ENCODE measurements at places on chromosomes 3 and 15. TPM values are rescaled to one million over a fixed set of nuclear protein-coding genes. Genes with fewer than 3 reads are reported as not detected.

DNA sequence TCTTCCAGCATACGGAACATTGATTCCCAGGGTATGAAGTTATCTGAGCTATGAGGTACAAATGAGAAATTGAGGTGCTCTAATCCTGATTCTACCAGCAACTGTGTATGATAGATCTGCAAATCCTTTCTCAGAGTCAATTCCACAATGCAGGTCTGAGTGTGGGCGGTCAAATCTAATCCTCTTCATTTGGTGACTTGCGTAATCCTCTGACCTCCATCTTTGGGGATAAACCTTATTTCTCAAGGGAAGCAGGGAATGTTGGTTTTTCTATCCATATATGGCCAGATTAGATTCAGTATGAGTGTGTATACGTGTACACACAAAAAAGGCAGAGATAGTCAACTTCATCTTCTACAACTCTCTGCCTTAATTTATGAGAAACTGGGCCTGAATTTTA is 348.4 kb upstream of the IL12A start:
- H3K36me3 ChIP-seq, result no peaks in the 10 kb centered on the region
- no peaks in the 10 kb centered on the region for H3K4me1 ChIP-seq
- no peak overlapping the region for H3K27ac ChIP-seq
- no peak for DNase-seq

DNA sequence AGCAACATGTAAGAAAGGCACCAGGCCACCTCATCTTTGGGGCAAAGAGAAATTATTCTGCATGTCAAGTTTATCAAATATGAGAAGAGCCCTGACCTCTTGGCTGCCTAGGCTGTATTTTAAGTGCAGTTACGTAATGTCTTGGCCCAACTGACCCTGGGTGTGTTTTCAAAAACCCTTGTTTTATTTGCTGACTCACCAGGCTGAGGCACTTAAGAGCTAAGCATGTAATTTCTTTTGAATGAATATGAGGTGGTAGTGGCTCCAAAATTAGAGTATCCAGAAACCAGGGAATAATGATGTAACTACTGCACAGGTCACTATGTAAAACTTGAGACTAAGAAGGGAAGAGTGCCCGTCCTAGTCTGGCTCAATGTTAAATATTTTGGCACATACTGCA is 24.3 kb downstream of the PGPEP1L start:
- peaks cover 13% of the 10 kb centered on the region for H3K36me3 ChIP-seq
- H3K4me3 ChIP-seq, result no peak overlapping the region
- DNase-seq, result no peak
- H3K27ac ChIP-seq, result no peak overlapping the region

GRCh38 chr3:178690571-178690970 is 154.3 kb downstream of the KCNMB2 start:
- H3K27ac ChIP-seq, result no peak overlapping the region
- H3K27me3 ChIP-seq, result peaks cover 2% of the 10 kb centered on the region
- no peak for DNase-seq
- H3K36me3 ChIP-seq, result peaks cover 16% of the 10 kb centered on the region

The CRELD1 gene
- total RNA-seq, result 92.6 TPM

The ALDH1A2 gene
- total RNA-seq, result not detected

GRCh38 chr3:61893840-61894566 is 332.6 kb downstream of the PTPRG start:
- H3K27me3 ChIP-seq, result no peaks in the 10 kb centered on the region
- no peak overlapping the region for H3K4me3 ChIP-seq
- no peak overlapping the region for H3K27ac ChIP-seq

The ZNF592 gene
- total RNA-seq, result 42.3 TPM

GRCh38 chr3:39118931-39119660 is 11.6 kb downstream of the TTC21A start:
- H3K27ac ChIP-seq, result no peak overlapping the region
- no peak for DNase-seq
- H3K27me3 ChIP-seq, result peaks cover 4% of the 10 kb centered on the region
- no peak overlapping the region for H3K4me3 ChIP-seq

GRCh38 chr3:23920151-23920655 is 3.3 kb downstream of the RPL15 start:
- H3K4me1 ChIP-seq, result peaks cover 17% of the 10 kb centered on the region
- DNase-seq, result no peak
- no peaks in the 10 kb centered on the region for H3K36me3 ChIP-seq
- peaks cover 6% of the 10 kb centered on the region for H3K27me3 ChIP-seq
- no peak overlapping the region for H3K4me3 ChIP-seq

The NUSAP1 gene
- 19.3 TPM for total RNA-seq

GRCh38 chr3:187798126-187798525 is 52.9 kb upstream of the BCL6 start:
- no peak overlapping the region for H3K27ac ChIP-seq
- no peak for DNase-seq
- H3K27me3 ChIP-seq, result no peaks in the 10 kb centered on the region
- peaks cover 2% of the 10 kb centered on the region for H3K4me1 ChIP-seq
- H3K4me3 ChIP-seq, result no peak overlapping the region

GRCh38 chr15:40489274-40490175 is 18.7 kb downstream of the CHST14 start:
- no peaks in the 10 kb centered on the region for H3K36me3 ChIP-seq
- no peak overlapping the region for H3K4me3 ChIP-seq
- no peak for DNase-seq
- H3K27me3 ChIP-seq, result peaks cover 3% of the 10 kb centered on the region

DNA sequence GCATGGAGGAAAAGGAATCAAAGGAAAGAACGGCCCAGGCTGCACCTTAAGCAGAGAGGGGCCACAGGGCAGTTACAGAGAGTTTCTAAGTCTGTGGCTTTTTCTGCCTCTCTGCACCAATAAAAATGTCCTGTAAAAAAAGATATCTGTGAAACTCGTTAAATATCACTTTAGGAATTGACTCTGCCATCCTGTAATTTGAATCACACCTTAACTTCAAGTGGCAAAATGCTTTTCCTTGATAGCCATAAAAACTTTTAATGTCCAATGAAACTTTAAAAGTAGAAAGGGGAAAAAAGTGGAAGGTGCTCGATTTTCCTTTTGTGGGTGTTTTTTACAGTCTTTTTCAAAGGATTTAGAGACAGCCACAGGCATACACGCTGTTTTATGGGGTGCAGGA is 255.7 kb downstream of the ARRDC4 start:
- no peaks in the 10 kb centered on the region for H3K27me3 ChIP-seq
- no peak for DNase-seq
- no peaks in the 10 kb centered on the region for H3K36me3 ChIP-seq
- no peak overlapping the region for H3K4me3 ChIP-seq

GRCh38 chr15:39583596-39584265 is 2.9 kb downstream of the THBS1 start:
- H3K27me3 ChIP-seq, result peaks cover 14% of the 10 kb centered on the region
- DNase-seq, result no peak
- peaks cover 21% of the 10 kb centered on the region for H3K4me1 ChIP-seq
- no peak overlapping the region for H3K4me3 ChIP-seq
- no peak overlapping the region for H3K27ac ChIP-seq

The FAM81A gene
- total RNA-seq, result not detected

DNA sequence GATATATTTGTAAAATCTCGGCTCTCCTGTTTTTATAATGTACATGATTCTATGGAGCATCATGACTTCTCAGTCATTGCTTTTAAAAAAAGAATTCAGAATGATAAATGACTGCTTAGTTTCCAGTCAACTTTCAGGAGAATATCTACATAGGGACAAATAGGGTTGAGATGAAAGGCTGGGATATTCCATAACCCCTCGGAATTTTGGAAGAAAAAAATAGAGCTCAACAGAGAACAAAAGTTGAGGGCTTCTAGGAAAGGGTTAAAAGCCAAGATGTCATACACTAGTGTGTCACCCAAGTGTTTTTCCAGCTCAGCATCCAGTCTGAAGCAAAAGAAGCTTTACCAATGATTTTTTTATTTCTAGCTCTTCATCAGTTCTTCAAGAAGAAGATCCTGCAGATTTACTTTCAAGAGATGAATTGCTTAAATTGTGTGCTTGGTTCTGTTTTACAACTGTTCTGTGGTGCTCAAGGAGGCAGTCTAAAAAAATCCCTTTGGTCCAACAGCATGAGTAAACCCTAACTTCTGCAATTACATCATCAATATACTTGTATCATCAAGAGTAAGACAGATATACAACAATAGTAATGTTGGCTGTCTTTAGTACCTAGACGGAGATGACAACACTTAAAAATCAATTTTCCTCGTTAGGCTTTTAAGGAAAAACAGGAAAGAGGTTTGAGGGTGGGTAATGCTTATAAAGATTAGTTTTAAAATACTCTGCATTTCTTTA is 979 bp downstream of the UNC13C start:
- H3K27me3 ChIP-seq, result no peaks in the 10 kb centered on the region
- H3K36me3 ChIP-seq, result no peaks in the 10 kb centered on the region
- peak overlapping the region; percentile 94 for H3K4me3 ChIP-seq
- DNase-seq, result no peak

DNA sequence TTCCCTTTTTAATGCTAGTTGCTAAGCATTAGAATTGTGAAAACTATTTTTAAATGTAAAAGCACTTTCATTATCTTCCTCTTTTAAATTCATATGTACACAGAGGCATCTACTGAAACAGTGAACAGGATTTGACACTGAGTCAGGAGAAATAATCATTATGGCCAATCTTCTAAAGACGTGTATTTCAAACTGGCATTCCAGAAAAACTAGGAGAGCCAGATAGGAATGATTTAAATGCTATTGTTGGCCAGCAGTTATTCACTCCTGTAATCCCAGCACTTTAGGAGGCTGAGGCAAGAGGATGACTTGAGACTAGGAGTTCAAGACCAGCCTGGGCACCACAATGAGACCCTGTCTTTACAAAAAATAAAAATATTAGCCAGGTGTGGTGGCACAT is 67.6 kb upstream of the RAP2B start:
- H3K4me1 ChIP-seq, result no peaks in the 10 kb centered on the region
- no peak overlapping the region for H3K4me3 ChIP-seq
- H3K27me3 ChIP-seq, result no peaks in the 10 kb centered on the region
- no peaks in the 10 kb centered on the region for H3K36me3 ChIP-seq

- H3K27me3 ChIP-seq, result peaks cover 1% of the 10 kb centered on the region
- DNase-seq, result no peak
- peaks cover 22% of the 10 kb centered on the region for H3K4me1 ChIP-seq
- H3K36me3 ChIP-seq, result no peaks in the 10 kb centered on the region
- no peak overlapping the region for H3K4me3 ChIP-seq
Measured at GRCh38 chr3:188305220-188305619, 151.3 kb downstream of the LPP start.

- peaks cover 10% of the 10 kb centered on the region for H3K36me3 ChIP-seq
- no peak overlapping the region for H3K27ac ChIP-seq
- peak; percentile 40 for DNase-seq
- H3K4me3 ChIP-seq, result no peak overlapping the region
- peaks cover 3% of the 10 kb centered on the region for H3K27me3 ChIP-seq
Measured at GRCh38 chr15:62306851-62307504, 141.9 kb upstream of the C2CD4B start.

- H3K27me3 ChIP-seq, result no peaks in the 10 kb centered on the region
- DNase-seq, result no peak
- no peaks in the 10 kb centered on the region for H3K36me3 ChIP-seq
- H3K4me1 ChIP-seq, result no peaks in the 10 kb centered on the region
- no peak overlapping the region for H3K27ac ChIP-seq
- no peak overlapping the region for H3K4me3 ChIP-seq
Measured at GRCh38 chr3:164962610-164963009, 115.7 kb downstream of the SI start.

DNA sequence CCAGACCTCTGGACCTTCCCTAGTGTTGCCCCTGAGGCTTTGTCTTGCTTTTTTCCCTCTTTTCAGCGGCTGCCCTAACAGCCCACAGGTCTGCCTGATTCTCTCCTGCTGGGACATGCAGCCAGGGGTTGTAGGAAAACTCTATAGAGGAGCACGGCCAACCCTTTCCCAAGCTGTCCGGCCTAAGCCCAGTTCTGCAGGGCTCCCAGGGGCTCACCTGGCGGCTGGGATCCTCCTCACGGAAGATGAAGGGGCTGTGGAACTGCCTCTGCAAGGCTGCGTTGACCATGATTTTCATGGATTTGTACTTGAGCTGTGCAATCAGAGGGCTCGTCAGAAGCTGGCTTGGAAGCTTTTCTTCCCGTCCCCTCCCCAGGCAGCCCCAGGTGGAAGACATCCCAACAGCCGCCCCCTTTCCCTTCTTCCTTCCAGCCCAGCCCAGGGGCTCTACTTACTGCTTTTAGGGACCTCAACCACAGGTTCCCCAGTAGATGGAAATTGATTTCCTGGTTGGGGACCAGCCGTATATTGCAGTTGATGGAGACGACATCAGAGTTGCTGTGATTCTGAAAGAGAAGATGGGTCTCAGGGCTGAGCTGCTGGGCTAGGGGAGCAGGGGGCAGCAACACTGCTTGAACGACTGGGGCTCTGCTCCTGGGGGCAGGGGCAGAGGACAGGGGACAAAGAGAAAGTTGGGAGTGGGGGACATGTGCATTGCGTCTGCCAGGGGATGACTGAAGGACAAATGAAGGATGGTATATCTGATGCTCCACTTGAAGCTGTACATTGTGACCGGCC is 29.8 kb downstream of the FEM1B start:
- no peak overlapping the region for H3K27ac ChIP-seq
- H3K4me3 ChIP-seq, result no peak overlapping the region
- H3K4me1 ChIP-seq, result peaks cover 30% of the 10 kb centered on the region
- peaks cover 9% of the 10 kb centered on the region for H3K27me3 ChIP-seq

- no peaks in the 10 kb centered on the region for H3K4me1 ChIP-seq
- no peak overlapping the region for H3K27ac ChIP-seq
- H3K27me3 ChIP-seq, result no peaks in the 10 kb centered on the region
- H3K36me3 ChIP-seq, result no peaks in the 10 kb centered on the region
Measured at GRCh38 chr3:169931747-169932520, 20.6 kb downstream of the SAMD7 start.

The FGD5 gene
- 3.1 TPM for total RNA-seq

DNA sequence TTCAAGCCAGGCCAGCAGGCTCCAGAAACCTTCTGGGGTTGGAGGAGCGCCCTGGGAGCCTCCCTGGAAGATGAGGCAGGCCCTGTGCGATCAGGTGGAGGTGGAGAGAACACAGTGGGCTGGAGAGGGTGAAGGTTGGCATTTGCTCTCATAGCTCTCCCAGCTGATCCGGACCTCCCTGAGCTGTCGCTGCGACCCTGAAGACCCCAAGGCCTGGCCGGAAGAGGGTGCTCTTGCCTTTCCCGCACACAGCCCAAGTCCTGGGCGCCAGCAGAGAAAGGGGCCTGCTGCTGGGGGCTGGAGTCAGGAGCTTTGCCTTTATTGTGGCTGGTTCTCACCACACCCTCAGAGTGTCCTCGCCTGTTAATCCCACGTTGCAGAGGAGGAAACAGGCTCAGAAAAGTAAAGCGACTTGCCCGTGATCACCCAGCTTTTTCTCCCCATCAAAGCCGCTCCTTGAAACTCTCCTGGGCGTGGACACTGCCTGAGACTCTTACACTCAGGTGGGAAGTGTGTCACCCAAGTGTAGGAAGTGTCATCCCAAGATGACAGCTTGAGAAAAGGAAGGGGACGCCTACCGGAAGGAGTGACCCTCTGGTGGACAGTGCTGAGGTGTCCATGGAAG is 8.6 kb upstream of the RPL29 start:
- no peaks in the 10 kb centered on the region for H3K36me3 ChIP-seq
- peaks cover 10% of the 10 kb centered on the region for H3K4me1 ChIP-seq
- H3K27me3 ChIP-seq, result peaks cover 3% of the 10 kb centered on the region
- H3K27ac ChIP-seq, result no peak overlapping the region
- peak; percentile 81 for DNase-seq
- H3K4me3 ChIP-seq, result no peak overlapping the region

The PRR20G gene
- total RNA-seq, result not detected
